ENCODE measurements at places on chromosomes 3 and 15. TPM values are rescaled to one million over a fixed set of nuclear protein-coding genes. Genes with fewer than 3 reads are reported as not detected.

The SLC12A1 gene
- not detected for total RNA-seq

The GOLGA8T gene
- not detected for total RNA-seq

The ZMAT3 gene
- total RNA-seq: 18.6 TPM

DNA sequence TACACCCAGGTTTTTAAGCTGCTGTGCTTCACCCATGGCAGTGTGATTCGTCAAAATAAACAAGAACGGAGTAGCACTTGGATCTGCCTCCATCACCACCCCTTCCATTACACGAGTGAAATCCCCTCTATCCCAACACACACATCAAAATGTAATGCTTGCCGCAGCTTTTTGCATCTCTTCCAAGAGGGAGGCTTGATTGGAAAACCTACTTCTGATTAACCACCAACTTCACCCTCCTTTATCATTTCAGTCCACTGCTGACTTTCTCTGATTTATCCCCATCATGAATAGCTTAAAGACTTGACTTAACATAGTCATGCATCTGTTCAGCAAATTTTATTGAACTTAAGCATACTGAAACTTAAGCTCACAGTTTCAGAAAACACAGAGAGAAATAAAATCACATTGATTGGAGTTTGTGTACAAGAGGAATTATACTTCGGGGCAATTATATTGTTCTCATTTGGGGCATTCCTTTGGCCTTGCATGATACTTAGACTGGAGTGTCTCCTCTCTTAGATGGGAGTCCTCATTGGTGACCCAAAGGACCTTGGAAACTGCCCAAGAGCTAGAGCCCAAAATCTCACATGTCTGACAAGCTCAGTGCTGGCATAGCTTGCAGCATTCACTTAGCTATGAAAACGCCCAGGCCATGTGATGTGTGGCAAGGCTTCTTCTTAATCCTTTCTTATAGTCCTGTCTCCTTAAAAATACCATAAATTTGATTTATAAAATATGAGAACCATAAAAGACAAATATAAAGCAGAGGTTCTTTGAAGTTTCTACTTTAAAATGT, 124.3 kb upstream of the UMPS start:
- no peak for DNase-seq

DNA sequence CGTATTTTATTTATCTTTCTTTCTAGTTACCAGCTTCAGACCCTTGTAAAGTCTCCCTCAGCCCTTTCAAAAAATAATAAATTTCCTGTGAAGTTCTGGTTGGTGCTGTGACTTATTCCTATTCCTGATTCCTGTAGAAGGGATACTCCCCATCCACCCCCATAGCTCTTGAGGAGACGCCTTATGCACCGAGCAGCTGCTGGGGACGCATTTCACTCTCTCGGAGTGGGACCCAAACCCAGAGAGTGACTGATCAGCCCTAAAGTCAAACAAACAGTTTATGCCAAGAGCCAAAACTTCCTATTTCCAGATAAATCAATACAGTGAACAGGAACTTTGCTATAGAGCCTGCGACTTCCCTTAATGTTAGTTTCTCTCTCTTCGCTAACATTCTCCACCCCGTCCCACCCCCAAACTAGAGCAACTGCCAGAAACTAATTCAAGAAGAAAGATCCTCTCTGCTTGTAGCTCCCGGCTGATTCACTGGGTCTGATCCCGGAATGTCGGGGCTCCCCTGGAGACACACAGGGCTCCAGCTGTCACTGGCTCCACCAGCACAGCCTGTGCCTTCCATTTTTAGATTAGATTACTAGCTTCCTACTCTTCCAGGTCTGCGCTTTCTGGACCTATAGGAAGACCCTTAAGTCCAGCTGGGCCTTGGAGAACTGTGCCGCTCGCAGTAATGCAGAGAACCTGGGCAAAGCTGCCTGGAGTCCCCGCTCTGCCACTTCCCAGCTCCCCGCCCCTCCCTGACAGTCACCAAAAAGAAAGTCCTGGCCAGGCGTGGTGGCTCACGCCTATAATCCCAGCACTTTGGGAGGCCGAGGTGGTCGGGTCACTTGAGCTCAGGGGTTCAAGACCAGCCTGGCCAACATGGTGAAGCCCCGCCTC, 45.2 kb downstream of the KLHL25 start:
- DNase-seq: no peak

DNA sequence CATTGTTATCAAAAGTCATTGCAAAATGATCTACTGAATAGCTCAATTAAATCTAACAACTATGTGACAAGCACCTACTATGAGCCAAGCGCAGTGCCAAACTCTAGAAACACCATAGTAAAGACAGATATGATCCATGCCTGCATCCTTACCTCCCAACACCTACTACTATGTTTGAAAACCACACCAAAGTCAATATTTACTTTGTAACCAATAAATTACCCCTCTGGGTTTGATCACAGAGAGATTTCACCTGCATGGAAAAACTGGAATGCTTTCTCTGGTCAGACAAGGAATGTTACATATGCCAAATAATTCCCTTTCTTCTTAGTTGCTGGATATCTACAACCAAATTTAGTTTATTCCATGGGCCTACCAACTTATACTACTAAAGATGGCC, 422.2 kb downstream of the FHIT start:
- no peak for DNase-seq

- DNase-seq: no peak
Observed at GRCh38 chr3:180391001-180391400, 211.0 kb upstream of the TTC14 start.

- no peak for DNase-seq
Observed at GRCh38 chr3:101383656-101384055, 63.3 kb upstream of the IMPG2 start.

GRCh38 chr3:114857299-114857701, 289.8 kb downstream of the ZBTB20 start:
- DNase-seq: no peak

DNA sequence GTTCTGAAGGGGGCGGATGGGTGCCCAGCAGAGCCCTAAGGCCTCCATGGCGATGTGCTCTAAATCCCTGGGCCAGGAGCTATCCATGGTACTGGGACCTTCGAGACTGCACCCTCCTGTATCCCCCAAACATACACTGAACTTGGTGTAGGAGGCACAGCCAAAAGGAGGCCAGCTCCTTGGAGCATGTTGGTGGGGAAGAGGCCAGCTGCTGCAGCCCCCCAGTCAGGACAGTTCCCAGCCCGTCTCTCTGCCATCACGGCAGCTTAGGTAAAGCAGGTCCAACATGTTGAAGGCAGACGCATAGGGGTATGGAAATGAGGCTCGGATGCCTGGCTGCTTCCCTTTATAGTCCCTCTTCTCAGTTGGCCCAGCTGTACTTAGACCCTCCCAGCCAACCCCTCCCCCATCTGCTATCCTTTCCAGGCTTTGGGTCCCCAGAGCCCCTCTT, 1.8 kb downstream of the CAMKV start:
- DNase-seq: no peak

DNA sequence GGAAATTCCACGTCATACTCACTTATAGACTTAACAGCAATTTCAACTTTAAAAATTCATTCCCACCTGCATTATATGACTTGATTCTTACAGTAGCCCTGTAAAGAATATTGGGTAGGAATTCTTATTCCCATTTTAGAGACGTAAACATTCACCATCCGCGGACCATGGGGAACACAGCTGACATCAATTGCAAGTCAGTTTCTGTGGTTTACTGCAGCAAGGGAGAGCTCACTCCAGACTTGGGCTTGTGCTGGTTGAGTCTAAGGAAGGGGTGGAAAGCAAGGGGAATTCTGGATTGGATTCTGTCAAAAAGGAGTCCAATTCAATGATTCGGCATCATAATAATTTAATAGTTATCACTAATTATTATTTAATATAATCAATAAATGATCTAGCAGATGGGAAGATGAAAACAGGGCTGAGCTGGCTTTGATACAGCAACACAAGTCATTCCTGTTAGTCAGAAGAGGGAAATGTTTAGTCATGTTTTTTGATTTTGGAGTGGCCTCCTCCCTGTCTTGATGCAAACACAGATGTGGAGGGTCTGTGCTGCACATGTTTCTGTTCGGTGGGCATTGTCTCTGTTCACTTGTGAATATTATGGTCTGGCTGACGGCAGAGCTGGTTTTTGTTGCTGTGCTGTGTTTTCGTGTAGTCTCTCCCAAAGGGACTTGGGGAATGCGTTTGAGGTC, 9.7 kb downstream of the LIPC start:
- DNase-seq: peak; percentile 30

DNA sequence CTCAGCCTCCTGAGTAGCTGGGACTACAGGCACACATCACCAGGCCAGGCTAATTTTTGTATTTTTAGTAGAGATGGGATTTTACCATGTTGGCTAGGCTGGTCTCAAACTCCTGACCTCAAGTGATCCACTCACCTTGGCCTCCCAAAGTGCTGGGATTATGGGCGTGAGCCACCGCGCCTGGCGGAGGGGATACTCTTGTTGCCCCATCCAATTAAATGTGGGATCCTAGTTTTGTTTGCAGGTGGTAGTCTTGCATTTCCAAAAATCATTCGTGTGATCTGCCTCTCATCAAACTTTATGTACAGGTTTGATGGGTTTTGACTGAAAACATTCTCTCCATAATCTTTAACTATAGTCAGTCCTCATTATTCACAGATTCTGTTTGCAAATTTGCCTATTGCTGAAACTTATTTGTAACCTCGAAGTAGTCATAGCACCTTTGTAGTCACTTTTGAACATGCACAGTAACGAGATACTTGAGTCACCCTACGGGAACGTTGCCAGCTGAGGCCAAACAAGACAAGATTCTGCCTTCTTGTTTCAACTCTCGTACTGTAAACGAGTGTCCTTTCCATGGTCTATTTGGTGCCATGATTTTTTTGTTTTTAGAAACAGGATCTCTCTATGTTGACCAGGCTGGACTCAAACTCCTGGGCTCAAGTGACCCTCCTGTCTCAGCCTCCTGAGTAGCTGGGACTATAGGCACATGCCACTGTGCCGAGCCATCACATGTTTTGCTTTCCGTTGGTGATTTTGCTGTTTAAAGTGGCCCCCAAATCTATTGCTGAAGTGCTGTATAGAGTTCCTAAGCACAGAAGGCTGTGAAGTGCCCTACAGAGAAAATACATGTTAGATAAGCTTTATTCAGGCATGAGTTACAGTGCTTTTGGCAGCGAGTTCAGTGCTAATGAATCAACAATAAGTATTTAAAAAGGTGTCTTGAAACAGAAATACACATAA, 8.1 kb upstream of the MAPK6 start:
- no peak for DNase-seq

DNA sequence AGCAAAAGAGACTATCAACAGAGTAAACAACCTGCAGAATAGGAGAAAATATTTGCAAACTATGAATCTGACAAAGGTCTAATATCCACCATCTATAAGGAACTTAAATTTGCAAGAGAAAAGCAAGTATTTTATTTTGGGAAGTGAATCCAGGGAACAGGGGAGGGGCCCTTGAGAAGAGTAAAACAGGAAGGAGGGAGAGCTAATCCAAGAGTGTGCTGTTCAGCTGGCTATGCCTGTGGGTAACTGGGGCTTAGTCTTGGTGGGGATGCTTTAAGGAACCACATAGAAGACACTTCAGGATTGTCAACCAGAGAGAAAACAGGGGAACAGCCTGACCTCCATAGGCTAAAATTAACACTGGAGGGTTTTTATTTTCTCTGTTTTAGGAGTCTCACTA, 3.9 kb upstream of the HHLA2 start:
- no peak for DNase-seq

- no peak for DNase-seq
Observed at GRCh38 chr3:31247850-31248562, 284.7 kb upstream of the STT3B start.

DNA sequence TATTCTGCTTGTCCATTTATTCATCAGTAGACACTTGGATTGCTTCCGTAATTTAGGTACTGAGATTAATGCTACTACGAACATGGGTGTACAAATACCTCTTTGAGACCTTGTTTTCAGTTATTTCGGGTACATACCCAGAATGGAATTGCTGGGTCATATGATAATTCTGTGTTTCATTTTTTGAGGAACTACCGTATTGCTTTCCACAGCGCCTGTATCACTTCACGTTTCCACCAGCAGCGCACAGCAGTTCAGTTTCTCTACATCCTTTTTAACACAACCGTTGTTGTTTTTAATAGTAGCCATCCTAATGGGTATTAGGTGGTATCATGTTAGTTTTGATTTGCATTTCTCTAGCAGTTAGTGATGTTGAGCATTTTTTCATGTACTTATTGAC, 9.5 kb downstream of the PAK2 start:
- no peak for DNase-seq

- no peak for DNase-seq
Observed at GRCh38 chr3:187850258-187850921, 105.1 kb upstream of the BCL6 start.
